Stimulated activated CD8-positive, alpha-beta memory T cell treated with anti-CD3 and anti-CD28 coated beads, Interleukin-4, amount 100 ng/mL, for 4 hours (primary cell): ENCODE measurements at places on chromosomes 11 and 22.

DNA sequence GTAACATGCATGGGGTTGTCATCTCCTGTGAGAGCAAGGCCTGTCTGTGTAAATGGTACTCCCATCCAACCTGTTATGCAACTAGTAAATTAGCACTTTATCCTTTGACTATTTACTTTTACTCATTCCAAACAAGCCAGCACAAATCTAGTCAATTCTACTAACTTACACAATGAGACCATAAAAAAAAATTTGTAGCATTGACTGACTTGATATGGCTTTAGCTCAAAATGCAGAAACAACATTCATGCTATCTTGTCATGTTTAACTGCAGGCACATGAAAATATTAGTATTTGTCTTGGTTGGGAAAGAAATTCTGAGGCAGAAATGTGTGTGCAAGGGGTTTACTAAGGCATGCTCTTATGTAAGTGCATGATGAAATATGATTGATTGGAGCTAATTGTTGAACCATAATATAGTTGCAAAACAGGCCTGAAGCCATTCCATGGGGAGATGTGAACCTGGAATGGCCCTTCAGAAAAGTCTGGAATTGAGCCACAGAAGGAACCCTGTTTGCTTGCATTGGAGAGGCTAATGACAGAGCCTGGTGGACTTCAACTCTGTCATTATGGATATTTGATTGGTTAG, 2.5 kb downstream of the SLC22A25 start:
- DNase-seq = no peak

DNA sequence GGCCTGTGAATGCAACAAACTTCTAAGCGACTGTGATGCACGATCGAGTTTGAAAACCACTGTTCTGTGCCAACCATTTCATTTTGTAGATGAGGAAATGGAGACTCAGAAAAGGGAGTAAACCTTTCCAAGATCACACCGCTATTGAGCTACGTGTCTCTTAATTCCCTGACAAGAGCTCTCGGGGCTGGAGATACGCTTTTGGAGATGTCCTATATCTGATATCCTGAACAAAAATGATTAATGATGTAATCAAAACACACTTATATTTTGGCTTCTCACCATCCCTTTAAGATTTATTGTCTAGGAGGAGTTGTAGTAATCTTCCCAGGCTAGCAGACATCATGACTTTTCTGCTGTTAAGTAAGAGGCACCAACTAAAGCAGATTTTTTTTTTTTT, 1.7 kb upstream of the PARVA start:
- DNase-seq = no peak

GRCh38 chr11:134670247-134670782, 258.3 kb upstream of the B3GAT1 start:
- DNase-seq = no peak

- DNase-seq = no peak
Observed at GRCh38 chr11:70397336-70397982, 870 bp upstream of the CTTN start.

DNA sequence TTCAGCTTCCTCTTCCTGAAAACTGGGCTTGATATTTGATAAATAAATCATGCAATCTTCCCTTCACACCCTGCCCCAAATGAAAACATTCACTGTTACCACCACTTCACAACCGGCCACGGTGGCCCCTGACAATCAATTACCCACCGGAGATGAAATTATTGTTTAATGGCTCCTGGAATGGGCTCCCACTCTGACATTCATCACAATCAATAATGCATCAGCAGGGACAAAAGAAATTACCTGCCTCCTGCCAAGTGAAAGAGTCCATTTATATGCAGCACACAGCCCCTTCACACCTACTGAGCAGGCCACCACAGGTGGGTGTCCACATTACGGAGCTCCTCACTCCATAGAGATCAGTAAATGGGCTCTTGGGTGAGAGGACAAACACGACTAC, 193.5 kb upstream of the SNX19 start:
- DNase-seq = no peak

DNA sequence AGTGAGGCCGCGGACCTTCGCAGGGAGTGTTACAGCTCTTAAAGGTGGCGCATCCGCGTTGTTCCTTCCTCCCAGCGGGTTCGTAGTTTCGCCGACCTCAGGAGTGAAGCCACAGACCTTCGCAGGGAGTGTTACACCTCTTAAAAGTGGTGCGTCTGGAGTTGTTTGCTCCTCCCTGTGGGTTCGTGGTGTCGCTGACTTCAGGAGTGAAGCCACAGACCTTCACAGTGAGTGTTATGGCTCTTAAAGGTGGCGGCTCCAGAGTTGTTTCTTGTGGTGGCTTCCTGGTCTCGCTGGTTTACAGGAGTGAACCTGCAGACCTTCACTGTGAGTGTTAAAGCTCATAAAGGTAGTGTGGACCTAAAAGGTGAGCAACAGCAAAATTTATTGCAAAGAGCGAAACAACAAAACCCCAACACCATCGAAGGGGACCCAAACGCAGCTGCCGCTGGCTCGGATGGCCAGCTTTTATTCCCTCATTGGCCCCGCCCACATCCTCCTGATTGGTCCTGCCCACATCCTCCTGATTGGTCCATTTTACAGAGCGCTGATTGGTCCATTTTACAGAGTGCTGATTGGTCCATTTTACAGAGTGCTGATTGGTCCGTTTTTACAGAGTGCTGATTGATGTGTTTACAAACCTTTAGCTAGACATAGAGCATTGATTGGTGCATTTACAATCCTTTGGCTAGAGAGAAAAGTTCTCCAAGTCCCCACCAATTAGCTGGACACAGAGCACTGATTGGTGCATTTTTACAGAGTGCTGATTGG, 1.2 kb upstream of the TMEM45B start:
- peak; percentile 12 for DNase-seq

DNA sequence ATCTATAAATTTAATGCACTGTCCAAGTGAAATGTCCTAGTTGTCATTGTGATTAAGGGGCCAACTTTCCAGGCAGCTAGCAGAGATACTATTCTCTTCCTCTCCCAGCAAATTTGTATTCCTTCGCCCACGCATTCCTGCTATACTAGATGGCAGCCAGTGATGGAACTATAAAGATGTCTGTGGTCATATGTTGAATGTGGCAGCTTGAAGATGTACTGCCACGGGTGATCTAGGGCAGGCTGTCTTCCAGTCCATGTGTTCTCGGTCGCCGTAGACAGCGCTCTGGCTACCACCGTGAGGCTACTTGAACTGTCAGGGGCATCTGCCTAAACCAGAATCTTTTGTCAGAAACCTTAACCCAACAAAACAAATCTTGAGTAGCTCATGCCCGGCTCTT, 8.3 kb upstream of the SIDT2 start:
- DNase-seq = no peak

GRCh38 chr11:126904520-126904919, 96.0 kb downstream of the KIRREL3 start:
- no peak for DNase-seq

- DNase-seq = no peak
Observed at GRCh38 chr11:72856551-72857345, 42.5 kb downstream of the ATG16L2 start.

DNA sequence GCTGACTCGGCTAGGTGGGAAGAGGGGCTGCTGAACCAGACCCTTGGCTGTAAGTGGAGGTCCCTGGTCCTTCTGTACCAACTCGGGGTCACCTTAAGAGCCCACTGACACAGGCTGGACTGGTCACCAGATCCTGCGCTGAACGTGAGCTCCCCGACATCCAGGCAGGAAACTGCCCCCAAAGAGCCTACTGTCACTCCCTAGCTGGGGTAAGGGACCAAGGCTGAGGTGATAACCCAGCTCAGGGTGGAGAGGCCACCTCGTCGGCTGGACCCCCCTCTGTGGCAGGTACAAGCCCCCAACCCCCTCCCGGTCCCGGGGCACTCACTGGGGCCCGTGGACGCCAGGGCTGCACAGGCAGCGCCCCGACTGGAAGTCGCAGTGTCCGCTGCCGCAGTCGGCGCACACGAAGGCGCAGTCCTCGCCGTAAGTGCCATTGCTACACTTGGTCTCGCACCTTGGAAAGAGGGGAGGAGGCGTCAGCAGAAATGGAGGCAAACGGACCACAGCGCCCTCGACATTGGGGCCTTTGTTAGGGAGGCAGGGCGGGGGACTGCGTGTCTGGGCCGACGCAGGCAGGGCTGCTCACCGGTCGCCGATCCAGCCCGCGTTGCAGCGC, 7.4 kb downstream of the SCARF2 start:
- no peak for DNase-seq

GRCh38 chr11:110955776-110956175, 243.5 kb upstream of the ARHGAP20 start:
- no peak for DNase-seq

- DNase-seq = no peak
Observed at GRCh38 chr11:94449437-94449836, 44.2 kb downstream of the MRE11 start.

DNA sequence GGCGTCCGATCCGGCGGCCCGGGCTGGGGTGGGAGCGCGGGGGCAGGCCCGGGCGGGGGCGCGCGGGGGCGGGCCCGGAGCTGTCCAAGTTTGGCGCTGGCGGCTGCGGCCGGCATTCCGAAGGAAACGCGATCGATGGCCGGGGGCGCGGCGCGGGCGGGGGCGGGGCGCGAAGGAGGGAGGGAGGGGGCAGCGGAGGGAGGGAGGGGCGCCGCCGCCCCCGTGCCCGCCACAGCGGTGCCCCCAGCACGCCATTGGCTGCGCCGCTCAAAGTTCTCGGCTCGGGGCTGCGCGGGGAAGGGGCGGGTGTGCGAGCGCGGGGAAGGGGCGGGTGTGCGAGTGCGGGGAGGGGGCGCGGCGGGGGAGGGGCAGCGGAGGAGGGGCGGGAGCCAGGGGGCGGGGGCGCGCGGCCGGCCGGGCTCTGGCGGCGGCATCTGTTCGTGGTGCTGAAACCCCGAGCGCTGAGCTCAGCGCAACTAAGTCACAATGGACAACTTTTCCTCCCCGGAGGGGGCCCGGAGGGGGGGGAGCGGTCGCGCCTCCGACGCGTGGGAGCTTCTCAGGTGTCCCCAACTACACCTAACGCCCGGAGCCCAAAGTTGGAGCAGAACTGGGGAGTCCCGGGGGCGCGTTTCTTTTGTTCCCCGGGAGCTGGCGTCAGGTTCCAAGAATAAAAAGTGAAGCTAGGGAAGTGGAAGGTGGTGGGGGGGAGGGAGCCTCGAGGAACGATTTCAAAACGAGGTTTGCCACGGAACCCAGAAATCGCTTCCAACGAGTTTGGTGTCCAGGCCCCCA, 2.2 kb downstream of the PHF21B start:
- no peak for DNase-seq

DNA sequence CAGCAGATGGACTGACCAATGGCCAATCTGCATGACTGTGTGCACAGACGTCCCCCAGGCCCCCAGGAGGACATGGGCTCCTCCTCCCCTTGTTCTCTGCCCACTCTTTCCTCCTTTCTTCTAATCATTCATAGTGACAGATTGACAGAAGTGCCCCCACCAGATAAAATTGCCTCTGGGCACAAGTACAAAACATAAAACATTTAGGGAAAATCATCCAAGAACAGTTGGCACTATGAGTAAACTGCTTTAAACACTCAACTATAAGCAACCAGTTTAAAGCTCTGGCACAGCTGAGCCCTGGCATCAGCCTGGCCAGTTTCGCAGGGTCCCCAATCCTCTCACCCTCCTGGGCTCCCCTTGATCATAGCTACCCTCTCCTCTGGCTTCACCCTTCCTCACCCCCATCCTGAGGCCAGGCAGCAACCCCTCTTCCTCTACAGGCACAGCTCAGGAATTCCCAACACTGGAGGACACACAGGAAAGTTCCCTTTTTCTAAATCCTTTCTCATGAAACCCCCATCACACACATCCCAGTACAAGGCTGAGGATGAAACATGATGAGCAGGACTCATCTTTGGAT, 232.9 kb downstream of the BUD13 start:
- no peak for DNase-seq

- no peak for DNase-seq
Observed at GRCh38 chr22:29258407-29259252, 9.2 kb downstream of the RHBDD3 start.

DNA sequence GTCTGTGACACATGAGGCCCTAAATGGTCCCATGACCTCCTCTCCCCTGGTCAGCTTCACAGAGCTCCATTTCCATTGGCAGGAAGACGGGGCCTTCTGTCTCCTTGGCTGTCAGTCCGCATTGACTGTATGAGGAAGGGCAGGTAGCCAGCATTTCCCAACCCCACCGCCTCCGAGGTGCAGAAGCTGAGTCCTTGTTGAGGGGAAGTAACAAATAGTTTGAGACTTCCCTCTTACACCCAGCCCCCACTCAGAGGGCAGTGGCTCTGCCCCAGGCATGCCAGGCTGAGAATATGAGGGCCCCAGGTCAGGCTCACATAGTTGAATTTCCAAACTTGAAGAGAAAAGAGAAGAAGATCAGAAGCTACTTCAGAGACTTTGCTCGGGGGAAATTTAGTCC, 611.1 kb downstream of the BRD1 start:
- DNase-seq = no peak

- no peak for DNase-seq
Observed at GRCh38 chr11:90176069-90176468, 41.6 kb downstream of the NAALAD2 start.

DNA sequence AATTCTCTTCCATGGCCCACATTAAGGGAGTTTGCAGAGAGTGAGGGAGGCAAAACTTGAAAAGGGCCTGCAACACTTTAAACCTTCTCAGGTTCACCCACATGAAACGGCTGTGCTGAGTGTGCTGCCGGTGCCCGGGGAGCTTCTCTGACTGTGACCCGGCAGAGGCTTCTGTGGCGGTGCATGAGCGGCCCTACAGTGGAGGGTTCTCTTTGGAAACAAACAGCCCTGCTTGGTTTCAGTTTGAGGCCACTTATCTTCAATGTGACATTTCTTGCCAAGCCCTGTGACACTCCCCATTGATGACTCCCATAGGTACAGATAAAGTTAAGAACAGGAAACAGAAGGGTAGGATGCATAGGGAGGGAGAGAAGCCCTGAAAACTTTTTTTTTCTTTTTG, 31.8 kb downstream of the FAM118A start:
- no peak for DNase-seq

- DNase-seq = no peak
Observed at GRCh38 chr11:77506857-77507256, 33.0 kb upstream of the PAK1 start.

GRCh38 chr11:2197771-2198520, 26.3 kb upstream of the TH start:
- DNase-seq = no peak

DNA sequence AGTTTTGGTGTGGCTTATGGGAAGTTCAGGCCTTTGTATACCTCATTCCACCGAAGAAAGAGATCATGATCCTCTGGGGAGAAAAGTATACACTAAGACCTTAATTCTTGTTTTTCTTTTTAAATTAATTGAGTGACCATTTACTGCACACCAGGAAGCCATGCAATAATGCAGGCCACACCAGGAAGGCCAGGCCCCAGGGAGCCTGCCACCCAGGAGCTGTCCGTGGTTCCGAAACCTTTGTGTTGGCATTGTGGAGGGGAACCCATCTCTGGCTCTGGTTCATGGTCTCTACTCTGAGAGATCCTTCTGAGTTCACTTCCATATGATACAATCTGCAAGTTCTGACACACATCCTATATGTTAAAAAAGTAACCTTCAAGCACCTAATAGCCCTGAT, 291.8 kb downstream of the MIAT start:
- DNase-seq = no peak
